Activated CD4-positive, alpha-beta T cell treated with anti-CD3 and anti-CD28 coated beads, Interleukin-2, amount 10 ng/mL, durations not matched to agents 7 days and 5 days (primary cell): ENCODE measurements at places on chromosomes 5 and 9.

DNA sequence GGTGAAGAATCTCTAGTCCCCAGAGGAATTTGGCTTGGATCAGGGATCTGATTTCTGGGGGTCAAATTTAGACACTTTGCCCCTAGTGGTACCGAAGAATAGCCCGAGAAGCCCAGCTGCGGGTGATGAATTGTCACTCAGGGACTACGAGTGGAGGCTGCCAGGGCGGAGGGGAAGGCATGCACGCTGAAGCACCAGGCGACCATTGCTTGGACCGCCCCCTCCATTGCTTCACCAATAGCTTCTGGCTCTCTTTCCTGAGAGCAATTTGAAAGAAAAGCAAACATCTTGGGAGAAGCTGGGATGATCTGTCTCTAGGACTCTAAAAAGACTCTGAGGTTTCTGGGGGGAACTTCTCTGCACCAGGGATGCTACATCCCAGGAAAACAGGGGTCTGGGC is 137.6 kb downstream of the CRB2 start:
- no peak for DNase-seq

DNA sequence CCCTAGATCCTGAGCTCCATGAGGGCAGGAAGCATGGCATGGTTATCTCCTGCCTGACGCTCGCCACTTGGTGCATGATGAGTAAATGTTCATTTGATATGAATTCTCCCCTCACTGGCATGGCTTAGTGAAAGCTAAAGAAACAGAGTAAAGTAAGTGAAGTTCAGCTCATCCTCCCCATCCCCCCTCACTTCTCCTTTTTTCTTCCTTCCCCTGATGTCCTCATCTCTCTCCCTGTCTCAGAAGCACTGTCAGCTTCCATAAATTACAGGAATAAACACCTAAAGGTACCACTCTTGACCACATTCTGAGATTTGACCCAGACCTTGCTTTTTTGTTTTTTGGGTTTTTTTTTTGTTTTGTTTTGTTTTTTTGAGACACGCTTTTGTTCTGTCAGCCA is 73.3 kb downstream of the SNX18 start:
- no peak for DNase-seq

GRCh38 chr5:120122703-120123102 is 341.4 kb upstream of the PRR16 start:
- no peak for DNase-seq

- DNase-seq = no peak
These were observed 92.7 kb upstream of the NEURL1B start for GRCh38 chr5:172548311-172548731.

DNA sequence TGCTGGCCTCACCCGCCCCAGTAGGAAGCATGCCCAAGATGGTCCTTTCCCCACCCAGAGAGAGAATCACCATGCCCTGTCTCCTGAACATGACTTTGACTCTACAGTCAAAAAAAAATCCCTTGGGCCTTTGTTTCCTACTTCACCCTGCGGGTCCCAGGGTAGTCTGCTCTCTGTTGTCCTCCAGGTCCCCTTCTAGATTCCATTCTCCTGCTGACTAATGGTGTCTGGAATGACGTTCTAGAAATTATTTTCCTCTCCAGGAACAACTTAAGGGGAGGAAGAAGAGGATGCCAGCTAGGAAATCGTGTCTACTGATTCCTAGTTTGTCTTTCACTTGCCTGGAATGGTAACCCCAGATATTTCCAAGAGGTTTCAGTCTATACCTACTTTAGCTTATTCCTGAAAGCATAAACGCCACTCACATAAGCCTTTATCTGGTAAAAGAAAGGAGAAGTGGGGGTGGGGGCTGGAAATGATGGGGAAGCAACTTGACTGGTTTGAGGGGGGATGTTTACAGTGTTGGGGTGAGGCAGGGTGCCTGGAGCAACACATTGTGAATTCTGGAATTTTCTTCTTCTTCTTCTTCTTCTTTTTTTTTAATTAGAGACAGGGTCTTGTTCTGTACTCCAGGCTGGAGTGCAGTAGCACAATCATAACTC is 93.9 kb downstream of the SNX18 start:
- no peak for DNase-seq

DNA sequence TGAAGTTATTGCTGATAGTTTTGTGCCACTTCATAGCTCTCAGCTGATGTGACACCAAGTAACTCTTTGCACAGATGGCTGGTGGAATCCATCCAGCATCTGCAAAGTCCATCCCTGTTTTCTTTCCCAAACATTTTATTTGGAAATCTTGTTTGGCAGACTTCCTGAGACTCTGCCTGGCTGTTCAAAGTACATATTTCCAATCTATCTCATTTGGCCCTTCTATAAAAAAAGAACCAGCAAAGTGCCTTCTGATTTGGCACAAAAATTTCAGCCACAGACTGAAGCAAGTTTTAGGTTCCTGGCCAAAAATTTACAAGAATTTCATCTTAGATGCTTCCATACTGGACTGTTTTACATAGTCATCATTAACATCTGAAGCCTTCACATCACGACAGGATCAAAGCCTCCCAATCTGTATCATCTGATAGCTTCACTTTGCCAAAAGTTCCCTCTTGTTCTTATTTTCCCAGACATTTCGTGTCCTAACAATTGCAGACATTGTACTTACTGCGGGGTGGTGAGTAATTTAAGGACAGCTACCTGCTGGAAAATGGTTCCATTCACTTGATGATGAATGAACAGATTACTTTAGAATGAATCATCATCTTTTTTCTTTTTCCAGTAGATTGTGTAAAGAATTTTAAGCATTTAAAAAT is 377.3 kb downstream of the KIAA0825 start:
- DNase-seq = no peak

GRCh38 chr5:6829150-6829784 is 116.0 kb downstream of the TENT4A start:
- peak; percentile 45 for DNase-seq

DNA sequence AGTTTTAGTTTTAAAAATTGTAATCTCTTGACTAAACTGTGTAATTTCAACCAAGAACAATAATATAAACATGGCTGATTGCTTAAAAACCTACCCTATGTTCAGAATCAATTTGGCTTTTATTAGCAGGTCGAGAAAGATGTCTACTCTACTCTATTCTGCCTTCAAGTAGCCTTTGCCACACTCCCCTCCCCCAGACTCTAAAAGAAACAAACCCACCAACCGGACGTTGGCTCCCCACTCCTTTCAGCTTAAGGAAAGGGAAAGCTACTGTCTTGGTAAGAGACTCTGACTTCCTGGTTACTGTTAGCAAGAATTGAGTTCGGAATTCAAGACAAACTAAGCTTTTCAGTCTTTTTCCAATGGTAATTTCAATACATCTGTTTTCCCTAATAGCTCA is 46.7 kb downstream of the TNFAIP8 start:
- DNase-seq = no peak

GRCh38 chr5:74173241-74173640 is 467.3 kb downstream of the ENC1 start:
- no peak for DNase-seq

DNA sequence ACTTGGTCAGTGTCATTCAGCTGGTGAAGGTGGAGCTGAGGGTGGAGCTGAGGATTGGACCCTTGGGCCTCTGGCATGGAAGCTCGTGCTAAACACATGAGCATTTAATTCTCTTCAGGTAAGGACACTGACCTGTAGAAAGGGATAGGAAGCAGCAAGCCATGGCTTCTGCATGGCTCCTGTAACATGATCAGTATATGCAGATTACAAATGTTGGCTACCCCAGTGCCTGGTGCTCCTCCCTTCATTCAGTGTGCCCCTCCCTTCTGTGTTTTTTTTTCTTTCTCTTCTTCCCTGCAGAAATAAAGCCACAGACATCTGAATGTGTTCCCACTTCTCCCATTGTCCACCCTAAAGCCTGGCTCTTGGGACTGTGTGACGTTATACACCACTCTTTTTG is 52.9 kb downstream of the ARHGAP26 start:
- DNase-seq = no peak

DNA sequence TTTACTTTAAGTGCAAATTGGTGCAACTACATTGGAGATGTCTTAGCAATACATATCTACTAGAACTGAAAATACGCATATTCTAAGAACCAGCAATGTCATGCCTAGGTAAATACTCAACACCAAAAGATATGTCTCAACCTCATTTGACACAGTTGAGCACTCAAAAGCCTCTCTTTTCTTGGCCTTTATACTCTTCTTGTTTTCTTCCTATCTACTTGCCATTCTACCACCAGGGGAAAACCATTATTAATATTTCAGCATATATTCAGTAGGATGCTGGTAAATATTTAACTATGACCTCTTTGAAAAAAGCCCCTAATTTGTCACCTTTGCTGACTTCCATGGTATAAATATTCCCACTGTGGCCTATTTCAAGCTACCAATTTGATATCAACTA is 443.8 kb downstream of the LRRC70 start:
- no peak for DNase-seq

- no peak for DNase-seq
These were observed 1.5 kb downstream of the FAM81B start for GRCh38 chr5:95392593-95393182.

DNA sequence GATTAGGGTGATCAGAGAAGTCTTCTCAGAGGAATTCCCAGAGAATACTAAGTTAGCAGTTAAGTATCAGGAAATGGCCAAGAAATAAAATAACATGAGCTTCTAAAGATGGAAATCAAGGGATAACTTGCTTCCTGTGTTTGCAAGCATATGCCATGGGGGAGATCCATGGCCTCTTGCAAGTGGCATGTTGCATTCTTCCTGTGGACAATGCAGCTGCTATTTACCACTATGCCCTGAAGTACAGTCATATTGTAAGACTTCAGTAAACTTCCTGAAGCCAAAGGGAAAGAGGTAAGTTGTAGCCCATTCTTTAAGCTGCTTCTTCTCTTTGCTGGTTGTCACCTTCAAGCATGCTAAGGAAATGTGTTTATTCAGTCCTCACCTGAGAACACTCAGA is 154.7 kb upstream of the RUSC2 start:
- DNase-seq = no peak

- DNase-seq = no peak
These were observed 258.3 kb downstream of the HSPA4 start for GRCh38 chr5:133309984-133310621.

DNA sequence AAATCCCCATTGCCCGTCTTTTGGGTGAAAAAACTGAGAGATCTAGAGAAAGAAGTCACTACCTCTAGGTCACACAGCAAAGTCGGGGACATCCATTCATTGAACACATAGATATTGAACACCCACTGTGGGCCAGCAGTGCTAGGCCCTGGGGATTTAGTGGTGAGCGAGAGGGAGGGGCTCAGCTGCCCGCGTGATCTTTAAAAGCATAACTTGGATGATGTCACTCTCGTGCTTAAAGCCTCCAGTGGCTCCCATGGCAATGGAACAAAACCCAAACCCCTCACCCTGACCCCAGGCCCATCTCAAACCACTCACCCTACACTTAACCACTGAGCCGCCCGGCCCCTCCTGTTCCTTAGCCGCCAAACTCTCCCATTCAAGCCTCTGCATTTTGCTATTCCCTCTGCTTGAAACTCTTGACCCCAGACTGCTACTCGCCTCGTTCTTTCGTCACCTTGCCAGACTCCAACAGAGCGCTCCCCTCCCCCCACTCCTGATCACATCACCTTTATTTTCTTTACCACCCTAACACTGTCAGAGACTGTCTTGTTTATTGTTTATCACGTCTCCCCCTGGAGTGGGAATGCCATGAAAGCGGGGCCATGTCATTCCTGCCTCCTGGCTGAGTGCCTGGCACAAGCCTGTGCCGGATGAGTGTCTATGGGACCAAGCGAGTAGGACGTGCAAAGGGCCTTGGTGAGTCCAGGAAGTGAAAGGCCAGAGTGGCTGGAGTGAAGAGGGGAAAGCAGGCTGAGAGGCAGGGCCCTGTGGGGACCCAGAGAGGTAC is 710 bp upstream of the PIP5KL1 start:
- peak; percentile 42 for DNase-seq

- no peak for DNase-seq
These were observed 43.1 kb downstream of the PDZD2 start for GRCh38 chr5:31682025-31682424.

DNA sequence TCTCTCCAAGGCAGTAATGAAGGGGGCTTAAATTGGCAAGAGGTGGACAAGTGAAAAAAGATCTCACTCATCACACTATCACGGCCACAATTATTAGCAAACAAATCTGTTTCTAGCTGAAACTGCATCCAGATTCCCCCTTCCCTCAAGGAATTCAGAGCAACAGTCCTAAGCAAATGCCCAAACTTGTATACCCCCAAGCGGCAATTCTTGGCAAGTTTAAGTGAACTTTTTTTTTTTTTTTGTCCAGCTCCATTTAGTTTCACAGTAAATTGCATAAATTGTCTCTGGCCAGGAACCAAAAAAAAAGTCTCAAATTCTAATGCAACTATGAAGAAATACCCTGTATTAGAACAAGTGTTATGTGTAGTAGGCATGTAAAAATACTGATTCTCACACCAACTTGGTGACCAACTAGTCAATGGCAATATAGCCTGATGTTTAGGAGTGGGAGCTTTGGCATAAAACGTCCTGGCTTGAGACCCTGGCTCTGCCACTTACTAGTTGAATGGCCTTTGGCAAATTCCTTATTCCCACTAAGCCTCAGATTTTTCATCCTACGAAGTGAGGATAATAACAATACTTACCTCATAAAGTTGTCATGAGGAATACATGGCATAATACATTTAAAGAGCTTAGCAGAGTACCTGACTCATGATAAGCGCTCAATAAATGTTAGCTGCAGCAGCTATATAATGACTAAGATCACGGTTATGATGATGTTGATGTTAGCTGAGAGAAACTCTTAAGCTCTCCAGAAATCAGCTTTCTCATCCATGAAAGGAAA is 193.2 kb downstream of the ADAMTSL1 start:
- DNase-seq = no peak

- DNase-seq = no peak
These were observed 77.8 kb upstream of the OTULINL start for GRCh38 chr5:14503681-14504331.
